Activated CD4-positive, CD25-positive, alpha-beta regulatory T cell (primary cell): ENCODE measurements at places on chromosomes 1 and 21.

DNA sequence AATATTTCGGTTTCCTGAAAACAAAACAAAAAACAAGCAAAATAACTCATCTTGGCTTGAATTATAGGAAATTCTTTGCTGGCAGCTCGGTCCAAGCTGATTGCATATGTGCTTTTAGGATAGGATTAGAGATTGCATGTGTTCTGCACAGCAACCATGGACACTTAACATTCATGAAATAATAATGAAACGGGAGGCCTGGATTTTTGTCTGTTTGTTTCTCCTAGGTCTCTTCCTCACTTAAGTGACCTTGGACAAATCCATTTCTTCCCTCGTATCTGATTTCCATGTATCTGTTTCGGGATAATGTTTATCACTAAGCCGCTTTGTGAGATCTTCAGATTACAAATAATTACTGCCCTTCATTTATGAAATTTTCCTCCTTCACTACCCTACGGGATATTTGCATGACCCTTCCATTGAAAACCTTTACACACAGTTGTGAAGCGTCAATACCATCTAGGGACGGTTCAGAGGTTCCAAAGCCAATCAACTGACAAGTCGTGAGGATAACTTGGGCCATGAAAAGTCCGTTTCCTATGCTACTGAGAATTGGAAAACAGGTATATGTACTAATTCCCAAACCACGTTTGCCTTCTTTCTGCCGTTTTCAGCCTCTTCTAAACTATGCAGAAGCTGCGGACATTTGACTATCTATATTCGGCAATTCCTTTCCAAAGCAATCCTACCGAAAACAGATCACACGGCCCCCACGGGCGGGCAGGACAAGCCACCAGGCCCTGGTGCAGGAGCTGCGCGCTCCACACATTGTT, 1.3 kb upstream of the H3-3A start:
- no peak for DNase-seq

- DNase-seq, result no peak
These were observed 606.3 kb downstream of the NUF2 start for GRCh38 chr1:163928069-163928468.

GRCh38 chr1:89169166-89169565, 6.6 kb downstream of the GBP7 start:
- no peak for DNase-seq

GRCh38 chr1:152127673-152128072, 12.4 kb upstream of the TCHH start:
- no peak for DNase-seq

- DNase-seq, result no peak
These were observed 112.7 kb upstream of the BACE2 start for GRCh38 chr21:41055266-41055665.

- no peak for DNase-seq
These were observed 88.3 kb downstream of the SCMH1 start for GRCh38 chr1:41153750-41154274.

GRCh38 chr1:198543670-198544260, 3.3 kb upstream of the ATP6V1G3 start:
- DNase-seq, result no peak

DNA sequence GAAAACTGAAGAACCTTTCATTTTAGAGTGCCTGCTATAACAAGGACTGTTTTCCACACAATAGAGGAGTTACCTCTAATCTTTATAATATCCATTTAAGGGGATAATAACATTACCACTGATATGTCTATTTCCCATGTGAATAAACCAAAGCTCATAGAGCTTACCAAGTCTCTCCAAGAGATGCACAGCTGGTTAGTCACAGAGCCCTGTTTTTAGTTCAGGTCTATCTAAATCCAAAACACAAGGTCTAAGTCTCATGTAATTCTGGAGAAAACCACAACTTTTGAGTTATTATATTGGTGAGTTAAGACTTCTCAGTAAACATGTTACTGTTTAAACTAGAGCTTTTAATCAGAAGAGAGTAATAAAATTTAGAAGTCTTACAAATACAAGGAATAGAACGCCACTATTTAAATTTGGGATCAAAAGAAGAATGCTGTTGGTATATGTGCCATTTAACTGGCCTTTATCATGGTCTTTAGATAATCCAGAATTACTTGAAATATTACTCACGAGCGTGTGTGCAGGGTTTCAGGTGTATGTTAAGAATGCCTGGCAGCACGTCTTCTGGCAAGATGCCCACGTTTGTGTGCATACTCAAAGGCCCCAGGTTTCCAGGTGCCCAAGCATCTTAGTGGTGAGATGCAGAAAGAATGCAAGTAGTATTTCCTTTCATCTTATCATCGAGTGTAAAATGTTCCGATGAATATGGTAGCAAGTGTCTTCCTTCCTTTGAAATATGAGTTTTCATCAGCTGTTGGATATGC, 190.6 kb downstream of the FMN2 start:
- DNase-seq, result no peak

DNA sequence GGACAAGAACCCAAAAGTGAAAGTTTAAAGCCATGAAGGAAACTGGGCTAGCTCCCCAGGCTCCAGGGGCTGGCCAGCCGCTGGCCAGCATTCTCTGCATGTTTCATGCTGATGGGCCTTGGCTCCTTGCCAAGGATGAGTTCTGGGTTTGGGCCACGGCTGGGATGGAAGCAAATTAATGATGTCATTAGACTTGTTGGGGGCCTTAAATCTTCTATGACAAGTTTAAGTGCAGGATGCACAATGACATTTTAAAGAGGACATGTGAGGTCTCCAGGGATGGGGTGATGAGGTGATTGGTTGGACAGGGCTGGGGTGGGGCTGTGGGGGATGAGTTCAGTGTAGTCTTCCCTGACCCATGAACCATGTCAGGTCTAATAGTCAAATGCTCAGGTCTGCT, 199.6 kb downstream of the TRABD2B start:
- DNase-seq, result no peak

- DNase-seq, result no peak
These were observed 55.5 kb downstream of the PLPPR5 start for GRCh38 chr1:98949166-98949565.

GRCh38 chr21:17612565-17613241, at the start of gene BTG3:
Gene BTG3 (minus strand): TSS chr21:17612901. CDS start chr21:17609144, 3,757 bp downstream.
- DNase-seq, result peak; percentile 73

DNA sequence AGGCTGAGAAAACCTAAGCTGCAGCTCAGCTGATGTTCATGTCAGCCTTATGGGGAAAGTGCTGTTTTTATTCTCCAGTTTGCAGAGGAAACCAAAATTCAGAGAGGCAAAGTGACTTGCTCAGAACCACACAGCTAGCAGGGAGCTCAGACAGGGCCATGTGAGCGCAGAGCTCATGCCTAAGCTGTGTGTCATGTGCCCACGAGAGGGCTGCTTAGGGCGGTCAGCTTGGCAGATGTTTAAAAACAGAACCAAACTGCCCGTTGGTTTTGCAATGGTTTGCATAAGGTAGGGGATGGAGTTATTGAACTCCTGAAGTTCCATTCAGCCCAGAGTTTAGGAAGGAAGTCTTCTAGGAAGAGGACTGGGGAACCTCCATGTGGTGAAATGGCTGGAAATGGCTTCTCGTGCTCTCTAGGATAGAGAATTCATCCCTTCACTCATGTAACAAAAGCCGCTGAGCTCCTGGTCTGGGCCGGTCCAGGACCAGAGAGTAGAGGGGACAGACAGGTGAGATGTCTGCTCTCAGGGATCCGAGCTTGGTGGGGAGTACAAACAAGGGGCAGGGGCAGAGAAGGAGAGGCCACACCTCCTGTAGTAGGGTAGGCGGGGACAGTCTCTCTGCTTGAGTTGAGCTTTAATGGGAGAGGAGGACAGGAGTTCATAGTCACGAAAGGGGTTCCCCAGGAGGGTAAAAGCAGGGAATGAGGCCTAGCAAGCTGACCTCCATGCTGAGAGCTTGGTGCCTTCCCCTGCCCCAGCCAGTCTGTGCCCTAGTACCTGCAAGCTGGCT, 46.9 kb downstream of the ARHGEF10L start:
- no peak for DNase-seq

DNA sequence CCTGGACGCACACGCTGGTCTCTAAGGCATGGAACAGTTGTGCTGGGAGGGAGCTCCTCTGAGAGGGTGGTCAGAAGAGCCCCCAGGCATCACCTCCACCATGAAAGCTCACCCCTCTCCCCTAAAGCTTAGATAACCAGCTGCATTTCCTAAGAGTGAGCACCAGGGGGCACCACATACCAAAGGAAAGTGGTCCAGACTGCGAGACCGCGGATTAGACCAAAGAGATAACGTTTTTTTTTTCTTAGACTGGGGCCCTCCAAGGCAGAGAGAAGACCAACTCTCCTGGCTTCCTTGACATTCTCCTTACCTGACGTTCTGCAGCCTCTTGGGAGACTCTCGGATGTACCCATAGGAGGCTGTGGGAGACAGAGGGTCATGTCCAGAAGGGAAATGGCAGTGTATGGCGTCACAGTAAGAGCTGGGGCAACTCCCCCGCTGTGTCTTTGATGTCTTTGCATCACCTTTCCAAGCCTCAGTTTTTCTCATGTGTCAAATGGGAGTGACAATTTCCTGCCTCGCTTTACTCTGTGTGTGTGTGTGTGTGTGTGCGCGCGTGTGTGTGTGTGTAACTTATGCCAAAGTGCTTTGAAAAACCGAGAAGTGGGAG, 12.3 kb upstream of the IFNLR1 start:
- peak; percentile 53 for DNase-seq

GRCh38 chr1:64458915-64459314, 11.0 kb upstream of the CACHD1 start:
- no peak for DNase-seq
